ENCODE measurements at places on chromosomes 12 and 14.

DNA sequence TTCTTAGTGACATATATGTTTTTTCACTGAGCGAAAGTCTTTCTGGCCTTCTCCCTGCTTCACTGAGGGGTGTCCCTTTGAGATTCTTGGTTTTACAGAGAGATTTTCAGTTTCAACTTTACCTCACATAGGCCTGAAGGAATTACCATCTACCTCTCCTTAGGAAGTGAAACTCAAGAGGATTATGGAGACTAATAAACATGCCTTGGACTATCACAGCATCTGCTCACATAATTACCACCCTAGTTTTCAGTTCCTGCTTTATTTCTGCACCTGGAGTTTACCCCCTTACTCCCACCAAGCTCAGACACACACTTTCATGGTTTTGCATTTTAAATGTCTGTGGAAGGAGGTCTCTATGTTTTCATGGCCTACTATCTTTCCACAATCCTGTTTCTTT is 118.3 kb upstream of the SCAF11 start:
- DNase-seq, result no peak

- no peak for DNase-seq
These were observed 32.7 kb upstream of the YARS2 start for GRCh38 chr12:32788405-32788804.

- DNase-seq, result no peak
These were observed 67.2 kb downstream of the RIC8B start for GRCh38 chr12:106841510-106842302.

DNA sequence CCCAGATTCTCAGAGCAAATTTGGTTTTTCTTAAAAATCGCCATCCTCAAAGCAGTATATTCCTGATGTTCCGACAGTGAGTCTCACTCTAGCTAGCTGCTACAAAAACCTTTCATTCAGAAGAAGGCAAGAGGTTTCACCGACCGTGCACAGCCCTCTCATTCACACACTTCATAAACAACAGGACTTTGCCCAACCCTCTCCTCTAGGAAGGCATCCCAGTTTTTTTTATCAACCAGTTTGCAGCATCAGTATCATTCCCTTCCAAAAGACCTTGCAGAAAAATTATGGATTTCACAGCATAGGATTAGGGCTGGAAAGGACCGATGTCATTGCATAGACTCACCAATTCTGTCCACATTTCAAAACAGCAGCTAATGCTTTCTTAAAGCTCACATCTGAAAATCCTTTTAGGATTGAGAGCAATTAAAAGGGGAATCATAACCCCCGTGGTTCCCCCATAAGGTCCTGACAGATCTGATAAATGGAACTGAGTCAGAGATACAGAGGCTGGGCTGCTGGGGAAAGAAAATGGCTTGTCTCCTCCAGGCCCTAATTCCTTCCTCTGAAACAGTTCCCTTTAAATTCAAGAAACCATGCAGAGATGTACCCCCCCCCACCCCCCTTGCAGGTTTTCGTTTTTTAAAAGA is 597 bp downstream of the SVOP start:
- DNase-seq, result no peak

DNA sequence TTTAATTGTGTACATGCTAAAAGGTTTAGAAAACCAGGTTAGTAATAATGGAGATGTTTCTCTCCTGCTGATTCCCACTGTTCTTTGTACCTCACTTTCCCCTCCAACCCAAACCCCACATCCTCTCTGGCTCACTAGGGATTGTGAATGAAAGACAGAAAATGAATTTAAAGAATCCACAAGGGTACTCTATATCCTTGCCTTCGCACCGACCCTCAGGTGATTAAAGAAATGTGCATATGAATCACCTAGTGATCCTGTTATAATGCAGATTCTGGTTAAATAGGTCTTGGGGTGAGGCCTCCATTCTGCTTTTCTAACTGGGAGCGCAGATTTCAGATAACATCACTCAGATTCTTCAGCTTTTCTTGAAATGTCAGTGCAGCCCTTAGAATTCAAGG is 84.3 kb upstream of the OTX2 start:
- no peak for DNase-seq

- no peak for DNase-seq
These were observed 1.1 kb downstream of the CNTN1 start for GRCh38 chr12:40693207-40693821.

DNA sequence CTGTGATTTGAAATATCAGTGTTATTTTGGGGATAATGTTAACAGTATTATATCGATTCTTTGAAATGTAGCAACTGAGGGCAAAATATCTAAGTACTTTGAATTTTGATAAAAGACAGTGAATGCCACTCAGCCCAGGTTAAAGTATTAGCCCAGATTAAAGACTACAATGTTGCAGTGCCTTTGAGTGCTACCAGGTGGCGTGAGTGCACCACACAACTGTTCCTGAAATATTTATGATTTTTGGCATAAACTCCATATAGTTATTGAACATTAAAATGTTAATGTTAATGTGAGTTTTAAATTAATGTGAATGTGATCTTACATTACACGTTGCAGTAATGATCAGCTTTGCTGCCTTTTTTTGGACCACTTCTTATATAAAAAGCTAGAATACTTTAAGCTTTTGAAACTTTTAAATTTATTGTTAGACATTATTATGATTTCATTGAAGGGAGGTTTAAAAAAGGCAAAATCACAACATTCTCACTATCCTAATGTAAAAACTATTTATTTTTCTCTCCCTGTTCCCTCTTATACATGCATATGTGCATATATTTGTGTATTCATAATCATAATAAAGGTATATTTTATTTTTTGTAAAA is 22.5 kb downstream of the MRPS35 start:
- DNase-seq, result no peak

DNA sequence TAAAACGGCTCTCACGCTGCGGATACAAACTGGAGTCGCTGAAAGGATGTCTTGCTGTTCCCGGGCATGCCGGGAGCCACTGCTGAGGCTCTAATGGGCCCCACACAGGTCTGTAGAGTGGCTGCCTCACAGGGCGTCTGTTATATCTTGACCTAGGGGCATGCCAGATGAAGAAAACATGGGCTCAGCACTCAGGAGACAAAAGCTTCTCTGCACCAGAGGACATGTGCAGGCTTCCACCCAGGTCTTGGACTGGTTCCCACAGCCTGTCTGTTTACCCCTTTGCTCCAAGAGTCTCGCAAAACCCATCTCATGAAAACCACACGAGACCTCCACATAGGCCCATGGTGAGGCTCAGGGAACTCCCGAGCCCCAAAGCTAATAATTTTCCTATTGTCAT is 134.2 kb downstream of the RPS29 start:
- DNase-seq, result no peak

DNA sequence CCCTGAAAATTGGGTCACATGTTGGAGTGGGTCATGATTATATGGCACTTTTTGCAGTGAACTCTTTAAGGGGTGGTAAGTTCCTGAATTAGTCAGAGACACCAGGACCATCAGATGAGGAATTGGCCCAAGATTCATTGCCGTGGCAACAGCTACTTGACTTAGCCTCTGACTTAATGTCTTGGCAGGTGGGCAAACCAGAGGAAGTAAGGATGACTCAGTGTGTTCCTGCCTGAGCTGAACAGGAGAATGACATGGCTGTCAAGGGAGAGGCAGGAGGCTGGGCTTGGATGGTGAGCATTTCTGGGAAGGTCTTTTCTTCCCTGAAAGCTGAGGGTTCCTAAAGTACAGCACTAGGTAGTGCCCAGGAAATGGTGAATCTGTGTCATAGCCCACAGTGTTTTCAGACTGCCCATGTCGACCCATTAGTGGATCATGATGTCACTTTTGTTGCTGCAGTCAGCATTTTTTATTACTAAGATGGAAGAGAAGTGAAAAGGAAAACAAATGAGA is 170.1 kb upstream of the PWP1 start:
- DNase-seq, result no peak

DNA sequence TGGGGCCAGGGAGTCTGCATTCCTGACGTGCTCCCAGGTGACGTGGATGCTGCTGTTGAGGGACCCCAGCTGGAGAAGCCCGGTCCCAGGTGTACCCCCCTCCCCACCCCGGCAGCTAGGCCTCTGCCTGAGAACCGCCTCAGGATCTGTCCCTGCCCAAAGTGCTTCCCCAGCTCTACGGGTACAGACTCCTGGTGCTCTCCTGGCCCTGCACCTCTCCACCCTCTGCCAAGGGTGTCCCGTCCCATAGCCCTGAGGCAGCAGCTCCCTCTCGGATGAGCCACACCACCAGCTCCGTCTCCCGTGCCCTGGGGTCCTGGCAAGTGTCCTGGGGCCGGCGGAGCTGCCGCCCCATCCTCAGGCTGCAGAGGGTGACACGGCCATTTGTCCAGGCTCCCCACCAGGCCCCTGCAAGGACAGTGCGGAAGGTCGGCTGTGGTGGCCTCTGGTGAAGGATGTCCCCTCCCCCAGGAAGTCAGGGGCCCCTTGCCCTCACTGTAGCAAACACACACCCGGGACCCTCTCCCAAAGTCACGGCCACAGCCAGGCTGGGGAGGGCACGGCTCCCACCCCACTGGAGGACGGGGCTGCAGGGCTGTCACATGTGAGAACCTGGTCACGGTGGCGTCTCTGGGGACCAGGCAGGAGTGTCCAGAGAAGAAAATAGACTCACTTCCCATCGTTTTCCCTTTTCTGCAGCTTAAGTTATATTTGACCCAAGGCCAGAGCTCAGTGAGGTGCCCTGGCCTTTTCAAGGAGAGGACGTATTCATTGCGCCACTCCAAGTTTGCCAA is 74.4 kb upstream of the FBRSL1 start:
- DNase-seq, result no peak

- DNase-seq, result no peak
These were observed 90.8 kb downstream of the PRKAB1 start for GRCh38 chr12:119758722-119759121.

GRCh38 chr12:80556566-80556965 is 112.5 kb downstream of the PTPRQ start:
- no peak for DNase-seq

GRCh38 chr14:75016815-75017214 is 14.1 kb downstream of the EIF2B2 start:
- DNase-seq, result no peak

DNA sequence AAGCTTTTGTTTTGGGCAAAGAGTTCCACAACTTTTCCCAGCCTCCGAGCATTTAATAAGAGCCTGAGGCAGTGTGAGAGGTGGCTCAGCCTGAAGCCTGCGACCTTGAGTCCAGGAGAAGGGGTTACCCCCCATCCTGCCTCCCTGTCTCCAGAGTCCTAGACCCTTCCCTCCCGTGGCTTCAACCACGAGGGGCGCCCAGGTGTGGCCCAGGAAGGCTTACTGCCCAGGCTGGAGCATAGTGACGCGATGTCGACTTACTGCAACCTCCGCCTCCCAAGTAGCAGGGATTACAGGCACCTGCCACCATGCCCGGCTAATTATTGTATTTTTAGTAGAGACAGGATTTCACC is 641 bp downstream of the LRRC43 start:
- DNase-seq, result no peak

GRCh38 chr14:58677517-58677916 is 39.8 kb downstream of the DACT1 start:
- DNase-seq, result no peak

- DNase-seq, result no peak
These were observed 28.8 kb downstream of the CCDC92 start for GRCh38 chr12:123943816-123944215.

GRCh38 chr12:76571256-76571655 is 11.7 kb upstream of the OSBPL8 start:
- no peak for DNase-seq

DNA sequence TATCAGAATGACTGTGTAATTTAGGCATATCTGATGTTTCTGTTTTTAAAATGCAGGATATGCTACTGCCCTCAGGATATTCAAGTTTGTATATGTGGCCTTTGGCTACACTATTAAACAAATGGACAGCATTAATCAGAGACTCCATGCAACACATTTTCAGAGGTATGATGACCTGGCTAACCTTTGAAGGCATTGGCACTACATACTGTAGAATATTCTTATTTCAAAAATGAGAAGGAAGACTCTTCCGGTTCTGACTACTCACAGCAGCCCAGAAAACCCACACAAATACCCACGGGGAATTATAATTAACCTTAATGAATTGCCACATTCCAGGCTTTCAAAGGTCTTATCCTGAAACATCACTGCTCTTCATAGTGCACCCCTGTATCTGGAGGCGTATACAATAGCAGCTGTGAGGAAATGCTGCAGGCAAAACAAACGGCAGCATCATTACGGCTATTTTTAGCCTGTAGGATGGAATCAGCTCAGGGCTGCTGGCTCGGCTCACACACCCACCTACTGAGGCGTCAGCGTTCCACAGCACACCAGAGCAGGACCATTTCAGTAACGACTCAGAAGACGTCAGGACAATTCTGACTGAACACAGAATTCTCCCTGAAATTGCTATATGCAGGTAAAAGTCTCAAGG is 648.5 kb downstream of the RPS29 start:
- no peak for DNase-seq

DNA sequence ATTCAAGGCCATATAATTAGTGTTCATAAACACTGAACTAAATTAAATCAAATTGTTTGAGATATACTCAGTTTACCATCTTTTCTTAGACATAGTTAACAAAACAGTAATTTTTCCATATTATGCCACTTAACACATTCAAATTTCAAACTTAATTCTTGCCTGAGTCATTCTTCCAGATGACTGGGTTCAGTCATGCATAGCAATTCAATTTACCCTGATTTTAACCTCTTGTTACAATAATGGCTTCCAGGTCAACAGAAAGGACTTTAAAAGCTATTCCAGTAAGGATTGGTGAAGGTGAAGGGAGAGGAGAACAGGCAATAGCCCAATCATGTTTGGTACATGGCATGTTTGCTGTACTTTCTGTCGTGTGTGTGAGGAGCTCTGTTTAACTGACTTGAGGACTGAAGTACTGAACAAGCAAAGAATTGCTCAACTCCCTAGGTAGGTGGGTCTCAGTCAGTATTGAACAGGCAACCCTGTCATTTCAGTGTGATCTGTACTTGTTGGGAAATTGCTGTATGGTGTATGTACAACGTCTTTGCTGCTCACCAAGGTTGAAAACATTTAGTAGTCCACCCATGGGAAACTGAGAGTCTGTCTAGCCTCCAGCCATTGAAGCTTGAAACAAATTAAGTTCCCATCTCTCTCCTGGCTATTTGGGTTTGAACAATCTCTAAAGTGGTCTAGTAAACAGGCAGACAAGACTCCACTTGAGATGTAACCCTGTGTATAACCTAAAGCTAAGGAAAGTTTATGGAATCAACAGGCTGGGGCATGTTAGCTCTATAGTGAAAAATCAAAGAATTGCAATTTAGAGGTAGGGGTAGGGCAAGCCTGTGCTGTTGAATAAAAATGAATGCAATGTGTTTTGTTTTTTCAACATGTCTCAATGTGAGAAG is 327.2 kb downstream of the BTG1 start:
- DNase-seq, result no peak

DNA sequence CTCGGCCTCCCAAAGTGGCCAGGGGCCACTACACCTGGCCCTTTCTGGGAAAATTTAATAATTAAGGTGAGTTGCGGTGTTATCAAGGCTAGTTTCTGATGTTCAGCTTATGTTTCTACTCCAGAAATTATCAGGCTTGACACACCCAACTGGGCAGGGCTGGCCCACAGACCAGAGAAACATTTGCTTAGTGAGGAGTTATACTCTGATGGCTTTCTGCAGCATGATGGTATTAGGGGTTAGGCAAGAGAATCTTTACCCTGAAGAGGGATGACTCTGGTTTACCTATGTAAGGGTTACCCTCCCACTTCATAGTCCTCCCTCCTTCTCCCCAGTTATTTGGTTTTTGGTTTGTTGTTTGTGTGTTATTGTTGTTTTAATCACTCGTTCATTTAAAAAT is 24.5 kb upstream of the HECTD1 start:
- DNase-seq, result no peak

GRCh38 chr14:81797315-81797714 is 263.7 kb upstream of the SEL1L start:
- no peak for DNase-seq
